ENCODE measurements at places on chromosomes 5 and 9.

GRCh38 chr5:97098922-97099321 is 43.5 kb downstream of the LIX1 start:
- no peak for DNase-seq

DNA sequence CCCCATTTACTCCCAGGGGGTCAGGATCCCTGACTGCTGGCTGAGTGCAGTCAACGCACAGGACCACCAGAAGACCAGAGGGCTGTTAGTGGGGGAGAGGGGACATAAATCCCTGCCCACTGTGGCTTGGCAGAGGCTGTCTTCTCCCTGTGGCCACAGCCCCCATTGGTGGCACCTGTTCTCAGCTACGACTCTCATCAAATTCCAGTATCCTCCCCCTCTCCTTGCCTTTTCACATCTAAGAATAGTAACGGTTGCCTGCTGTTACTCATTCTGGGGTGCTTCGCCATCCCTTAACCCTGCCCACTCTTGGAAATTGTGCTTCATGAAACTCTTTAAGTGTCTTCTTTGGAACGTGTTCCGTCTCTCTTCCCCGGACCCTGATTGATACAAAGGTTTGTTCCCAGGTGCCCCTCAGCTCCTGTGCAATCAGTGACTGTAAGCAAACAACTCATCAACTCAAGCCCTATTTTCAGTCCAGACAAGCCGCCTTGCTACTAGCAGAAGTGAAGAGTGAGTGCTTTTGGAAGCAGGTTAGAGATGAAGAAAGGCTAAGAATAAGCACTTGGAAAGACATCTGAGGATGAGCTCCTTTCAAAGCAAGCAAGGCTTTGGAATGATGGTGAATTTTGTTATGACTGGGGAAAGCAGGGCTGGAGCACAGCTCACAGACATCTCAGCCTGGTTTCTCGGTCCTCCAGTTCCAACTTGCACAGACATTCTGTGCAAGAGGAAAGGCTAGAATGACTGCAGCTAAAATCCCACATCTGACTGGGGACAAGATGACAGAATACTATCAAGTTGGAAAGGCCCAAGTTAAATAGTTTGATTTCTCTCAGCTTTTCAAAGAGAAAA is 22.9 kb upstream of the DENND1A start:
- DNase-seq: no peak

GRCh38 chr5:160054831-160055230 is 45.9 kb downstream of the TTC1 start:
- no peak for DNase-seq

DNA sequence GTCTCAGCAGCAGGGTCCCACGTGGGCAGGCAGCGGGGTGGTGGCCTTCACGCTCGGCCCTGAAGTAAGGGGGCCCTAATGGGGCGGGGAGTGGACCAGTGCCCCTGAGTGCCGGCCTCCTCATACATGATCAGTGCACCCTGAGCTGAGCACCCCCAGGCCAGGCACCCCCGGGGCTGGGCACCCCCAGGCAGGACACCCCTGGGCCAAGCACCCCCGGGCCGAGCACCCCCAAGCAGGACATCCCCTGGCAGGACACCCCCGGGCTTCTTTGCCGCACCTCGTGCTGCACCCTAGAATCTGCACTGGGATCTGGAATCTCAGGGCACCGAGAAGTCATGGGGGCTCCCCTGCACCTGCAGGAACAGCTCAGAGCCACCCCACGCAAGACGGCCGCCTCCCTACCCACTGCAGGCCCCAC is 51.4 kb downstream of the EXD3 start:
- no peak for DNase-seq

DNA sequence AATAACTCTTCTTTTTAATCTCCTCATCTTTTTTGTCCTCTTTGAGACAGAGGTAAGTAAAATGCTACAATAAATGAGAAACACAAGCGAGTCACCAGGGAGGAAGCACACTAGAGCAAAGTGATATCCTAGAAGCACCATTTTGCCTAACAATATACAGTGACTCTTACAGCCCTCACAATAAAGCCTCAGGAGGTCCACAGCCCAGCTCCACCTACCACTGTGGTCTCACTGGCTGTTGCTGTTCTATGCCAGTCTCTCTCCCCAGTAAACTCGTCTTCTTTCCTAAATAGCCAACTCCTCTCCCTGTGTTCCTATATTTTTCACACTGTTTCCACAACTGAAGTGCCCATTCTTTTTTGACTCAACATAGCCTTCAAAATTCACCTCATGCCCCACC is 44.3 kb downstream of the TNFSF15 start:
- DNase-seq: no peak

DNA sequence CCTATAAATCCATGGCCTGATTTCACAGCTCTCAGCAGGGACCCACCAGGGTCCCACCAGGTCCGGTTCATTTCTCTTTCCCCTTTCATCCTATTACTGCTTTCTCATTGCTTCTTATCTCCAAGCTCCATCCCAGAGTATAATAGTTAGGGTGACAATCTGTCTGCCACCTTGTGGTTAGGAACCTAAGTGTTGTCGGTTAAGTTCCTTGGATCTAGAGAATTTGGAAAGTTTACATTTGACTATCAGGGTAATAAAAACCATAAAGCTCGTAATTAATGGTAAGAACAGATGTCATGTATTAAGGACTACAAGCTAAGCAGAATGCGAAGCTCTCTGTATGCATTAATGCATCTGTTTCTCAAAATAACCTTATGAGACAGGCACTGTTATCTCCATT is 259.1 kb downstream of the SH3GL2 start:
- DNase-seq: no peak

- DNase-seq: no peak
Observed at GRCh38 chr5:6711409-6712141, 1.7 kb upstream of the TENT4A start.

DNA sequence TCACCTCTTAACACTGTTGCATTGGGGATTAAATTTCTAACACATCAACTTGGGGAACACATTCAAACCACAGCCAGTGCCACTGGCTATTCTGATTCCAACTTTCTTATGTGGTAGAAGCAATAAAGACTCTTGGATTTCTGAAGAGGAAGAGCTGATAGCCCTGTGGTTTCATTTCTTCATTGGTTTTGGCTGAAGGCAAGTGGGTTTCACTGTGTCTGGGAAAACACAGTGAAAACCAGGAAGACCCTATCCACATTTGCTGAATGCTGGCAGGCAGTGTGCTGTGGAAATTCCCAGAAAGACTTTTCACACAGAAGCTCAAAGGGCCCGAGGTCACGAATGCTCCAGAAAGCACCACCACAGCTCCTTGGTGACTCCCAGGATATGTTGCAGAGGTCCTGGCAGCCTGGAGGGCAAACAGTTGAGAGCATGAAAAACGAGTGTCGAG is 67.1 kb downstream of the DAPK1 start:
- DNase-seq: no peak

- no peak for DNase-seq
Observed at GRCh38 chr5:87752362-87752761, 339.6 kb upstream of the CCNH start.

DNA sequence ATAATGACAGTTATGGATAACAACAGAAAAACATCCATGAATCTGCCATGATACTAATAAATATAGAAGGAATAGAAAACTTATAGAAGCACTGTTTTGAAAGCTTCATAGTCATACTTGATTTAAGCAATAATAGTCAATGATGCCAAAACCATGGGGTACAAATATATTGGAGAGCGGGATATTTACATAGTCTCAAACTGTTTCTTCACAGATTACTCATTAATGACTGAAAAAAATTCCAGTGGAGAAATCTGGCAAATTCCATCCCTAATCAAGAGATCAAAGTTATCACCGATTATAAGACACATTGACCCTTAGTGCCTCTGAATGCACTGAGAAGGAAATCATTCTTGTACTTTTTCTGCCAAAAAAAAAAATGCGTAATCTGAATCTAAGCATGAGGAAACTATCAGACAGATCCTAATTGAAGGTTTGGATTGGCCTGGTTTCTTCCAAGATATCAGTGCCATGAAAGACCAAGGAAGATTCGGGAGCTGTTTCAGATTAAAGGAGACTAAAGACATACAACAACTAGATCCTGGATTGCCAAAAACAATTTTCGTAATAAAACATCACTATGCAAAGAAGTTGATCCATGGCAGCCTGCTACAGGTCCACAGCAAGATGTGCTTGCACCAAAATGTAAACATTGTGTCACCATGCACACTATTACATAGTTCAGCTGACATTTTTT is 106.2 kb downstream of the GOLPH3 start:
- no peak for DNase-seq

GRCh38 chr5:146722361-146722779 is 156.2 kb downstream of the PPP2R2B start:
- DNase-seq: no peak

- no peak for DNase-seq
Observed at GRCh38 chr5:73838901-73839300, 212.9 kb downstream of the ARHGEF28 start.
